Activated naive CD8-positive, alpha-beta T cell treated with anti-CD3 and anti-CD28 coated beads, Interleukin-2, amount 10 ng/mL, durations not matched to agents 7 days and 5 days (primary cell): ENCODE measurements at places on chromosomes 6 and 20. TPM values are rescaled to one million over a fixed set of nuclear protein-coding genes. Genes with fewer than 3 reads are reported as not detected.

FAM229B gene
- 1.9 TPM for total RNA-seq

LAMA5 gene
- 0.80 TPM for total RNA-seq

PGC gene
- not detected for total RNA-seq

GRM1 gene
- not detected for total RNA-seq

TTK gene
- total RNA-seq = 27.1 TPM

ARMH2 gene
- total RNA-seq = 1.6 TPM

KIF25 gene
- total RNA-seq = not detected

AKAP12 gene
- 0.06 TPM for total RNA-seq

OPN5 gene
- not detected for total RNA-seq

RIPPLY2 gene
- not detected for total RNA-seq

HSPA1L gene
- total RNA-seq = 3.3 TPM

TMEM200A gene
- 1.3 TPM for total RNA-seq

GNRH2 gene
- total RNA-seq = 1.6 TPM

DSN1 gene
- 32.2 TPM for total RNA-seq

CDK5RAP1 gene
- 40.0 TPM for total RNA-seq
